ENCODE measurements at places on chromosomes 2 and 18.

GRCh38 chr18:9366126-9366714 is 31.6 kb downstream of the TWSG1 start:
- no peak for DNase-seq

GRCh38 chr2:12701786-12702167 is 15.0 kb upstream of the TRIB2 start:
- DNase-seq, result no peak

DNA sequence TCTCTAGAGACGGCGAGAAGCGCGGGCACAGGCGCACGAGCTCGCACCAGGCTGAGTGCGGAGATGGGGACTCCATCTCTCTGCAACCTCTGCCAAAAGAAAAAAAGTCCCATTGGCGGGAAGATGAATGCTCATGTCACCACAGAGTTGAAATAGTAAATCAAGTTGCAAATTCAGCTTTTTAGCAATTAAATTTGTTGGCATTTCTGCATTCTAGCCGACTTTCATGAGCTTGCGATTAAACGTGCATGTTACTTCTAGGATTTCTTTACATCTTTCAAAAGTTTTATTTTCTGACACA is 588 bp downstream of the CHAC2 start:
- DNase-seq, result no peak

DNA sequence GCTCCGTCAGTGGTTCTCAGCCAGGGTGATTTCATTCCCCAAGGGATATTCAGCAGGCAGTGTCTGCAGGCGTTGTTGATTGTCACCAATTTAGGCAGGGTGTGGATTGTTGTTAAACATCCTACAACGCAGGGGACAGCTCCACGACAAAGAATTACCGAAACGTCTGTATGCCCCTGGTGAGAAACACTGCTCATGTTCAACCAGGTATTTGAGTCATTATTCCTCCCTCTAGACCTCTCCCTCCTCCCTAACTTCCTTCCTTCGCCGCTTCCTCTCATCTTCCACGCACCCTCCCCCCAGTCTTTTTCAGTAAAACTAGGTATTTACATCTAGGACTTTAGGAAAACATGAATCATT is 50.8 kb downstream of the NCK2 start:
- no peak for DNase-seq

- no peak for DNase-seq
Observed at GRCh38 chr2:209368914-209369313, 54.9 kb upstream of the MAP2 start.

GRCh38 chr2:60411295-60411694 is 142.2 kb downstream of the BCL11A start:
- DNase-seq, result no peak

GRCh38 chr2:25979001-25979400 is 3.3 kb downstream of the KIF3C start:
- DNase-seq, result no peak

GRCh38 chr18:42778024-42778423 is 337.5 kb downstream of the RIT2 start:
- DNase-seq, result no peak

DNA sequence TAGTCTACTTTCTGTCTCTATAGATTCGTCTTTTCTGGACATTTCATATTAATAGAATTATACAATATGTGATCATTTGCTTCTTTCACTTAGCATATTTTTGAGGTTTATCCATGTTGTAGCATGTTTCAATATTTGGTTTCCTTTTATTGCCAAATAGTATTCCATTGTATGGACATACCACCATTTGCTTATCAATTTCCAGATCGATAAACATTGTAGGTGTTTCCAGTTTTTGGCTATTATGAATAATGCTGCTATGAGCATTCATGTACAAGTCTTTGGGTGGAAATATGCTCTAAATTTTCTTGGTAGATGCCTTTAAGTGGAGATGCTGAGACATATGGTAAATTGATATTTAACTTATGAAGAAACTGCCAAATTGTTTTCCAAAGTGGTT is 114.1 kb downstream of the RND3 start:
- no peak for DNase-seq

GRCh38 chr2:121960251-121960650 is 204.8 kb downstream of the TSN start:
- DNase-seq, result no peak

DNA sequence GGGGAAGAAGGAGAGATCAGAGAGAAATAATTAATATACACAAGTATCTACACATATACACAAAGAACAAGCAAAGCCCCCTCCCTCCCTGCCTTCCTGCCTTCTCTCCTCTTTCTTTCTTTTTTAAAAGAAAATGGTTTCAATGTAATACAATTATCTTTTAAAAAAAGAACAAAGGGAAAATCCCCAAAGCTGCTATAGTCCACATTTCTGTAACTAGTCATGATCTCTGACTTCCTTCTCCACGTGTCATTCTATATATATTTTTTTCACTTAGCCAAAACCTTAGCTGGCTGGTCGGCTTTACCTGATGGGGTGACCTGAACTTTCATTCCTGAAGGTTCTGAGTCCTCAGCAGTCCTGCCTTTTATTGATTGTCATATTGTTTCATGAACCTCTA is 44.3 kb downstream of the MAP3K20 start:
- no peak for DNase-seq

DNA sequence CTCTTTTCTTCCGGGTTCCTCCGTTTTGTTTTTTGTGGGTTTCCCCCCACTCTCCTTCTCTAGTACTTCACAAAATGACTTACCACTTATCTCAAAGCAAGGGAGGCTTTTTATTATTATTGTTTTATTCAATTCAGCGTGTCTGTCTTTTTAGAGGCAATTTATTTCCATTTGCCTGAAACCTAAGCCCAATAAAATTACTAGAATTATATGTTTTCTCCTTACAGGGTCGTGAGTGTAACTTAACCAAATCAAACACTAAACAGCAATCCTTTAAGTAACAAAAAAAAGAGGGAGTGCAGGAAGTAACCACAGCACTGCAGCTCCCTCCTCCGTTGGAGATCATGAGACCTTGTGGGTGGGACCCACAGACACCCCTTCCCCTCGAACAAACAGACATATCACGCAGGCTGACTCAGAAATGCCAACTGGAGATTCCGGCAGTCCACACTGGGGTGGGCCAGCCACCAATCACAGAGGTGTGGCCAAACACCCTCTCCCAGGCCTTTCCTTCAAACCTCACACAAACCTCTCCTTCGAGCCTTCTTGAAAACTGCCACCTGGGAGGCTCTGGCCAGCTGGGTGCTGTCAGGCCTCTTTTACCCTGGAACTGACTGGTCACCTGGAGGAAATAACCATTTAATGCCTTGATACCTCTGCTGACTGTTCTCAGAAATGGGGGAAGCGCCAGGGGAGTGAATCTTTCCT is 207.1 kb upstream of the SMAD2 start:
- DNase-seq, result no peak

GRCh38 chr2:176622792-176623191 is 353.6 kb downstream of the MTX2 start:
- DNase-seq, result no peak

DNA sequence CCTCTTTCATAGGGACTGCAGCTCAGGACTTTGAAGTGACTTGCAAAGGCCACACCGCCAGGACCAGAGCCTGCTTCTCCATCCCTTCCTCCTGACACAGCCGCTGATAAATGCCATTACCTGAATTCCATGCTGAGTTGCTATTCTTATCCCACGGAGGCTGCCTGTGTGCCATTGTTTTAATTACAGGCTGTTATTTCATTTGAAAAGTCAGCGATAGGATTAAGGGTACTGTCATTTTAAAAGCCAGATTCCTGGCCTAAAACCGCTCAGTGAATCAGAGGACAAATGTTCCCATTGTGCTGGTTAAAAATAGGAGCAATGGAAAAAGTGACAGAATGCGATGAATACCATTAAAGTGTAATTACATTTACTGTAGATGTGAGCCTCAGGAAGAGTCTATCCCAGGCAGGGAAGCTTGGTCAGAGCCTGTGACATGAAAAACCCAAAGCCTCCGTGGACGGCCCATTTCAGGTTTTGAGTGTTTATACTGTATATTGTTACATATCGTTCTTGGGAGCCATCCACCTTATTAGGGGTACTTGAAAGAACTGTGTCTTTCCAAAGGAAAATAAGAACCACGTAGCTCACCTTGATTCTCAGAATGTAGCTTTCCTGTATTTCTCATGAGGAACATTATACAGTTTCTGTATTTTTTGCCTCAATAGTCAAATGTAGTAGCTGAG is 41.3 kb downstream of the PDCL3 start:
- no peak for DNase-seq

DNA sequence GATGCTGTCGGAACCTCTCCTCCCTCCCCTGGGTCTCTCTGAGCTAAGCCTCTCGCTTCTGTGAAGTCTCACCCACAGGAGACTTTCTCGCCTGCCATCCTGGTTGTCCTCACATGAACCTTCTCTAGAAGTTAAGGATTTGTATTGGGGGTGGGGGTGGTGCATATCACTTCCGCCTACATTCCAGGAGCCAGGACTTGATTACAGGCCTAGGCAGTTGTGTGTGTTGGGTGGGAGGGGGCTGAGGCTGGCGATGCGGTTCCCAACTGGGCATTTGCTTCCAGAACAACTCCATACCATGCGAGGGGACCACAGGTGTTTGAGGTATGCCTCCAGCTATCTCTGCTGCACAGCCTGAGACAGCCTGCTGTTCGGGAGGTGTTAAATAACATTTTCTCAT is 56.8 kb upstream of the MGAT4A start:
- DNase-seq, result no peak

DNA sequence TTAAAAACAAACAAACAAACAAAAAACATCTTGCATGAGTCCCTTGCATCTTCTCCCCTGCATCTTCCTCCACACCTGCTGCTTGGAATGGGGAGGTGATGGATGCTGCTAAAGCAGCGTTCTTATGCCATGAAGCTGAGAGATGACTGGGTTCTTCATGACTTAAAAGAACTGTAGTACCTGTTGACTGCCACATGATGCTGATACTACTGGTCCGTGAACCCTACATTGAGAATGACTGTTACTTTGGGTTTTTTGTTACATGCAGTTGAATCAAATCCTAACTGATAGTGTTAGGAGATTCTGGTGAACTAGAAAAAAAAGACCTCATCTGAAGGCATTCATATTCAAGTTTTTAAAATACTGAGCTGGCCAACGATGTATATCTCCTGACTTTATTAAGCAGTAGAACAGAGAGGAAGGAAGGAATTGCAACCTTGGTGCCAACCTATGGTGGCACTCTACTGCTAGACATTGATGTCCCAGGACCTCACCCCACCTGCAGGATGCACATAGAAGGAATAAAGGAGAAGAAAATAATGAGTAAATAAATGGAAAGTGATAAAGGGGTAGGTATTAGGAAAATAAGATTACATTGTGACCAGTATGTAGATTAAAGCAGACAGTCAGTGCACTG is 63.2 kb upstream of the SPAG16 start:
- no peak for DNase-seq

- no peak for DNase-seq
Observed at GRCh38 chr2:187081461-187081860, 232.5 kb upstream of the ZSWIM2 start.
